ENCODE measurements at places on chromosomes 3 and 15.
A peak's percentile ranks its signal among the peaks of the same experiment; 100 is the strongest.

DNA sequence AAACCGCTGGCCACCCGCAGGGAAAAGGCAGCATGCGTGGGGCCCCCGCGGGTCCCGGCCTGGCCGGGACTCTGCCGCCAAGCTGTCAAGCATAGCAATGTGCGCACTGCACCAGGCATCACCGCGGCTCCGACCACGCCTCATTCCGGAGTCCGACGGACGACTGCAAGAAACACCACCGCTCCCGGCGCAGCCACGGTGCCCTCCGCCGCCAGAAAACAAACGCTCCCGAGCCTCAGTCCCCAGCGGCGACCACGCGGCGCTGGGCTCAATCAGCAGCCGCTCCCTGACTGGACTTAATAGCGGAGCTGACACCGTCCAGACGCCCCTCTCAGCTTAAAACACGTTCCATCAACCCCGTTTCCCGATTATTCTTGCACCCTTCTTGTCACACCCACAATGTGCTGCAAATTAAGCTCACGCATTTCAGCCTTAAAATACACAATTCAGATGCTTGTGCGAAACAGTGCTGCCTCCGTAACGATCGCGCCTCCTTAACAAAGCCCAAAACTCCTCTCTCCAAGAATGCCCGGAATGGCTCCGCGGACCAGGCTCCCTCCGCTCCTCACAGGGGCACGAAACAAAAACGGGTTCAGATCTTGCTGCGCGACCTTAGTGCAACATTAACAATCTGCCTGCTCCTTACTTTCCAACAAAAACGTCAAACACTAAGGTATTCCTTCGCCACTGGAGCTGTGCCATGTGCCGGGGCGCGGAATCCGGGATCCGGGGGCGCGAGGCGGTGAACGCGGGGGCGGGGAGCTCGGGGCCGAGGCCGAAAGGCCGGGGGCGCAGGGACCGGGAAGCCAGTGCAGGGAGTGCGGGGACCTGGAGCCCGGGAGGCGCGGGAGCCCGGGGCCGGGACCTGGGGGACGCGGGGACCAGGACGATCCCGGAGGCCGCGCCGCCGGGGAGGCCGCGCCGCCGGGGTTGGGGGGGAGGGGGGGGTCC is 655 bp downstream of the CYFIP1 start:
- DNase-seq = peak; percentile 69

DNA sequence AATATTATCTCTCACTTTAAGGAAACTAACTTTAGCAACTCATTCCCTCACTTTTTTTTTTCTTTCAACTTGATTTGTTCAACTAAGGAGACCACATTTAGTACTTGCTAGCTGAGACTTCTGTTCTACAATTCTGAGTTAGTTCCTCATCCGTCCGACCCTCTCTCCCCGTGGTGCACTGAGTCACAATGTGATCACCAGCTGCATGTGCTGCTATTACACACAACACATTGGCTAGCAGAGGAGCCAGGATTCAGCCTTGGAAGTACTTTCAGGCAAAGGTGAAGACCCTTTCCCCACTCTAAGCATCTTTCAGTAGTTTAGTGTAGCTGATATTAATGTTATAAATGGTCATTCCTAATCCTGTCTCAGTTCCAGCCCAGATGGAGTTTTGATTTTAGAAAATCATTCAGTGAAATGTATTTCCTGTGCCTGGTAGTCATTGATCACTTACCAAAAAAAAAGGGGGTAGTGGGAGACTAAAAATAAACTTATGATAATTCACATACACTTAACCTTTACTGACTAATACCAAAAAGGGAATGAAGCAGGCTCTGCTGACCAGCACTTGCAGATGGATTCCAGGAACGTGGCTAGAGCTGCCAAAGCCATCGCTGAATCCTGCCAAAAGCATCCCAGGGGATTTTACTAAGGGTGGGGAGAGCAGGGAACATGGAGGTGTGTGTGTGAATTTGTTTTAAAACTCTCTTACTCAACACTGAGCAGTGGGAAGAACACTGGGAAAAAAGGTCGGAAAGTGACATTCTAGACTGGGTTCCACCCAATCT is 424.8 kb downstream of the LPP start:
- DNase-seq = peak; percentile 30

DNA sequence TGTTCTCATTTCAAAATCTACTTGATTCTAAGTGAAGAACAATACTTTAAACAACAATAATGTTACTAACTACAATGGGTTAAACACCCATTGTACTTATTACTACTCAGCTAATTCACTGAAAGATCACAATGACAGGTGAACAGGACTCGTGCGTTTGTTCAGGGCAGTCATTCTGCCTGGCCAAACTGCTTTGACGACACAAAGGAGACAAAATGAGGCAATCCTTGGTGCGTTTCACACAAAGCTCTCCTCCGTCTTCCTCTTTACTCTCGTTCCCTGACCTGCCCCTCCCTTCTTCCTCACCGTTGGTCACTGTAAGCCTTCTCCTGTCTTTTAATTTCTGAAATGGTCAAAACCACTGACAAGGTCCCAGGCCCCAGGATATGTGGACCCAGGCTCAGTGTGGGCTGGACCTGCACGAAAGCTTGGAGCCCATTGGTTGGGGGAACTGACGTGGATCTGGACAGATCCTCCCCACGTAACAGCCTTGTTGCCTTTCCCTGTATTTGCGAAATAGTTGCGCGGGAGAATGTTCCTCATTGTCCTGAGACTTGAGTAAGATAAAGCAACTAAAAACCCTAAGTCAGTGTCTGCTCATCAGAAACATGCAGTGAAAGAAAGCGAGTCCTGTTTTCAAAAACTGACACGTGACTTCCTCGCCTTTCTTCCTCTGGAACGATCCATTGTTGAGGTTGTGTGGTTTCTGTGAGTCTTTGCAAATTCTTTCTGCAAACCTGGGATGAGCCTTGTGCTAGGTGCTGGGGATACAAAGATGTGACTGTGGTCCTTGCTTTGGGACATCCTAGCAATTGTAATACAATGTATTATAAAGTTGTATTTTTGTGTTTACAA is 147.1 kb upstream of the RGMA start:
- no peak for DNase-seq

- no peak for DNase-seq
Observed at GRCh38 chr3:156763386-156763785, 62.8 kb upstream of the LEKR1 start.

- no peak for DNase-seq
Observed at GRCh38 chr3:124277144-124277890, 285.4 kb upstream of the ROPN1 start.

GRCh38 chr15:84797212-84797611 is 19.9 kb upstream of the ALPK3 start:
- DNase-seq = no peak

DNA sequence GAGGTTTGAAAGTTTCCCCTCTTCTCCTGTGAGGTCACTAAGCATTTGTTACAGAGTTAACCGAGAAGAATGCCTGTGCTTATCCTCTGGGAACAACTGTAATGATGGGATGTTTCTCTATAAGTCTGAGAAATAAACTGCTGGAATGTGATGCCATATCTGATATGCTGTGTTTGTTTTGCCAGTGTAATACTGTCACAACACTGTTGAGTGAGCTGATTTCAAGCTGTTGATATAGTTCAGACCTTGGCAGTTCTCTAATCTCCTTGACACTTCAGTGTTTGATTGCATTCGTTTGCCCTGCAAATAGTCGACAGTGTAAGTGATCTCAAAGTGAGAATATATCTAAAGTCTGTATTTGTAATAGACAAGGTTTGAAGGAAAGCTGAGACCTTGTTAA is 73.3 kb downstream of the PTPRG start:
- no peak for DNase-seq

DNA sequence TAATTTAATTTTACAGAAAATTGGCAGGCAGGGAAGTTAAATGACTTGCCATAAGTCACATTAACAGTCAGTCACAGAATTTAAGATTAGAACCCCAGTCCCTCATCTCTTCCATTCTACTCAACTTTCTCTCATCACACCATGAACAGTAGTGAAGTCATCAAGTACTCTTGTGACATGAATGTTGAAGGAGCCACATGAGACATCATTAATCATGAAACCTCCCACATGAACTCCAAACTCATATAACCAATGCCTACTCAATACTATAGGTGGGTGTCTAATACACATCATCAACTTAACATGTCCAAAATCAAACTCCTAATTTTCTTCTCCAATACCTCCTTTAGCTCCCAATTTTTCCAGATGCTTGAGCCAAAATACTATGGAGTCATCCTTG is 19.5 kb downstream of the PHC3 start:
- no peak for DNase-seq

DNA sequence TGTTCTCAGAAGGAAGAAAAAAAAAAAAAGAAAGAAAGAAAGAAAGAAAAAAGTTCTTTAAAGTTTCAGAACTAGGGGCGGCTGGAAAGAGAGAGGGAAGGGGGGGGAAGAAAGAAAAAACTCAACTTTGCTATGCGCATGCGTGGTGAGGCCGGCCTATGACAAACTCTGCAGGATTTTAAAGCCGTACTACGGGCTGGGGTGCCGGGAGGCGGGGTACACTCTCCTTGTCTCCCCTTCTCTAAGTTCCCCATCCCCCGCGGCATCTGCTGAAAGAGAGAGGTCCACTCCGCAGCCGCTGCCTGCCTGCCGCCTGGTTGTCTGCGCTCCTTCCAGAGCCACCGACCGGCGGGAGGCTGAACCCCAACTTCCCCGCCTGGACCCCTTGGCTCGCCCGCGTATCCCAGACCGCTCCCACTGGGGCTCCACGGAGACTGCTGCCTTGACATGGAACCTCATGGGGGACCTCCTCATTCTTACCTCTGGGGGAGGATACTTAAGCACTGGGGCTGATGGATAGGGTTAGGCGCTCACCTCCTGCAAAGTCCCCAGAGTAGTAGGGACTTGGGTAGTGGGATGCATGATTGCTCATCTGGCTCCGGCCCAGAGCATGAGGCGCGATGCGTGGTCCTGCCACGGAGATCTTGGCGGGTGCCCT is 1.4 kb upstream of the WNT5A start:
- DNase-seq = peak; percentile 22

GRCh38 chr3:71989165-71989564 is 204.2 kb upstream of the PROK2 start:
- no peak for DNase-seq

GRCh38 chr3:141930801-141931200 is 54.4 kb downstream of the ATP1B3 start:
- DNase-seq = no peak

DNA sequence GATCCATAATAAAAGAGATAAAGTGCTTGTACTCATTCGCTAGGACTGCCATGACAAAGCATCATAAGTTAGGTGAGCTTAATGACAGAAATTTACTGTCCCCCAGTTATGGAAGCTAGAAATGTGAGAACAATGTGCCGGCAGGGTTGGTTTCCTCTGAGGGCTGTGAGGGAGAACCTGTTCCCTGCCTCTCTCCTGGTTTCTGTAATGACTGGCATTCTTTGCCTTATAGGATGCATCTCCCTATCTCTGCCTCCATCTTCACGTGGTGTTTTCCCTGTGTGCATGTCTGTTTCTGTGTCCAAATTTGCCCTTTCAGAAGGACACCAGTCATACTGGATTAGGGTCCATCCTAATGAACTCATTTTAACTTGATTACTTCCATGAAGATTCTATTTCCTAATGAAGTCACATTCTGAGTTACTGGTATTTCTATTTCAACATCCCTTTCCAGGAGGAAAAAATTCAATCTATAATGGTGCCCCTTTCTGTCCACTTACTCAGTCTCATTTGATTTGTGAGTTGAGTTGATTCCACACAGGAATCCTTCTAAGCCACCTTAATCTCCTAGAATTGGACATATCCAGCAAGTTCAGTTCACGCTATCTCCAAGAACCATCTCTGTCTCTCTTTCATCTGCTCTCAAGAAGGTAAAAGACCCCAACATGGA is 71.2 kb upstream of the LIPC start:
- DNase-seq = no peak

DNA sequence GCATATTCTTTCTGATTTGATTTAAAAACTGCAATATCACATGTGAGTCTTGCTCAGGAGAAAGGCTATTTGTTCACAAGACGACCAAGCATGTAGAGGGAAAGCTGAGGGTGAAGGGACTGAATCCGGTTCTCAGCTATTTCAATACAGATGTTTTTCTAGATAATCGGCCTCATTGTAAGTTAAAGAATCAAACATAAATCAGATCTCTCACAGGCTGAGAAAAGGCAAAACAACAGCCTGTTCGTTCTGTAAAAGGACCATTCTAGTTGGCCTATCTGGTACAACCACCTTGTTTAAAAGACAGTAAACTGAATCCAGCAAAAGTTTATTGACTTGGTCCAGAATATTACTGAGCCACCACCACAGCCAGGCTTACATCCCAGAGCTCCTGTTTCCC is 1045.7 kb upstream of the CFAP20DC start:
- DNase-seq = no peak

DNA sequence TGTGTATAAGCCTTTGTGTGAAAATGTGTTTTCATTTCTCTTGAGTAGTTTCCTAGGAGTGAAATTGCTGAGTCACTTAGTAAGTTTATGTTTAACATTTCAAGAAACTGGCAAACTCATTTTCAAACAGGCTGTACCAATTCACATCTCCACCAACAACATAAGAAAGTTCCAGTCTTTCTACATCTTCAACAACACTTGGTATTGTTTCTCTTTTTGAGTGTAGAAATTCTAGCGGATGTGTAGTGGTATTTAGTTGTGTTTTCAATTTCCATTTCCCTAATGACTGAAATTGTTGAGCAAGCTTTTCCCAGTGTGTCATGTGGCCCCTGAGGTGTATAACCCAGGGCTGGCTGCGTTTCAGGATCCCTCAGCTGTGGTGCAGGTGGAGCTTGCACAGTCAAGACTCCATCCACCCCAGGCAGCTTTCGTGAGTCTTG is 258.5 kb downstream of the PDCD6IP start:
- peak; percentile 86 for DNase-seq

DNA sequence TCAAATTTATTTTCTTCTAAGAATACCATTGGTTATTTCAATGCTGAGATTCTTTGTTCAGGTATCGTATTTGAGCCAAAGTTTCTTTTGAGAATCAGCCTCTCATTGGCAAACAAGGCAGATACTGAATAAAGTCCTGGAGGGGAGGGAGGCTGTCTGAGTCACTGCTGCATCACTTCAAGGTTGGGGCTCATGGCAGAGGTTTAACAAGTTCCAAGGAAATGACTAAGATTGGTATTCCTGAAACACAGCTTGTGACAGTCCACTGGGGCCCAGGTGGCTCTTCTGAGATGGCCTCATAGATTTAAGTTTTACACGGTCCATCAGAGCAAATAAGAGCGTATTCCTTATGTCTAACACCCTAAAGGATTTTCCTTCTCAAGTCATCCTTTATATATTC is 213.8 kb upstream of the STAC start:
- no peak for DNase-seq

DNA sequence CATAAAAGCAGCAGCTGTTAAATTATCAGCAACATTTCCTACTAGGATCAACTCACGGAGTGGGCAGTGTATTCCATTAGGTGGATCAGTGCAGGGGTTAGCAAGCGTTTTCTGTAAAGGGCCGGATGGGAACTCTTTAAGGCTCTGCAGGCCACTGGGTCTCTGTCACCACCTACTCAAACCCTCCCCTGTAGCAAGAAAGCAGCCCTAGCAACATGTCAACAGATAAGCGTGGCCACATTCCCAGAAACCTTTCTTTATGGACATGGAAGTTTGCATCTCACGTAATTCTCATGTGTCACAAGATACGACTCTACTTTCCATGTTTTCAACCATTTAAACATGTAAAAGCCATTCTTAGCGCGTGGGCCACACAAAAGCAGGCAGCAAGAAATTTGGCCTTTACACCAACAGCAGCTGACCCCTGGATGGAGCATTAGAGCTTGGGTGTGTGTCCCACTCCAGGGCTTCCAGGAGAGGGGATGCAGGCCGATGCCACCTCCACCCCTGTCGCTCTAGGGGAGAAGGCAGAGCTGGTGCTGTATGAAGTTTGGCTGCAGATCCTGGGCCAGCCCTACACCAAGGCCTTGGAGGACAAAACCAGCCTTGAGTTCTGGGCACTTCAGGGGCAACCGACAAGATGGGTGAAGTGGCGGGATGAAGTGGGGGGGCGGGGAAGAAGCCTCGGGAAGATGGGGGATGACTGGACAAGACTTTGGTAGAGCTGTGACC is 48.2 kb upstream of the CSPG4 start:
- DNase-seq = no peak
